ENCODE measurements at places on chromosomes 1 and 21.

DNA sequence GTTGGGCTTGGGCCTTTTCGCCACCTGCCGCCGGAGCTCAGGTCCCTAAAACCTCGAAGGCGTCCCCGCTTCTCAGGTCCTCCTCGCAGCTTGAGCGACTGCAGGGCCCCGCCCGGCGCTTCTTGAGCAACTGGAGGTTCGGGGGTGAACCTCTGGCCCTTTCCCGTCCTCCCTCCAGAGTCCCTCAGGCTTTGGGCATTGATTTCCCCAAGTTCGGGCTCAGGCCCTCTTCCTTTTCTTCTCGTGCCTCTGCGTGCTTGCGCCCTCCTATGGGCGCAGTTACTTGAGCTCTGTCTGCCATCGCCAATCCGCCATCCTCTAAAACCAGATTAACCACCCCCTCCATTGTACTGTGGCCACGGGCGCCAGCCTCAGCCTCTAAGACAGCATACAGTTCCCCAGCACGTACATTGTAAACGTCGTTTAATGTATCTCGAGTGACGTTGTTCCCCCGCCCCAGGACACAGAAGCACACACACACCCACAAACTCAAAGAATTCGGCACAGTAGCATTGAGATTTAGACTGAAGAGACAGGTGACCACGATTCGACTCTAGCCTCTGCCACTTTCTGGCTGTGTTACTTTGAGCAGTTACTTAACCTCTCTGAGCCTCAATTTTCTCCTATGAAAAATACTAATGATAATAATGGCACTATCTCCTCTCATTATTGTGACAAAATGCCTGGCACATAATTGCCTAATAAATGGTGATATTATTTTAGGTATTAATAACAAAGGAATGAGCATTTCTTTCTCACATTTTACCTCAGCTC is 22.6 kb downstream of the BTG2 start:
- DNase-seq, result no peak

GRCh38 chr1:221274373-221274772 is 395.1 kb downstream of the HLX start:
- no peak for DNase-seq

- no peak for DNase-seq
Measured at GRCh38 chr1:88537787-88538186, 146.3 kb upstream of the PKN2 start.

- DNase-seq, result no peak
Measured at GRCh38 chr21:45418301-45419071, 13.5 kb downstream of the COL18A1 start.

- DNase-seq, result no peak
Measured at GRCh38 chr21:36847189-36847588, 119.3 kb downstream of the HLCS start.

GRCh38 chr1:206635978-206636345 is 626 bp downstream of the DYRK3 start:
- no peak for DNase-seq

GRCh38 chr1:26789931-26790330 is 2.2 kb downstream of the PIGV start:
- no peak for DNase-seq

GRCh38 chr1:119647734-119648619 is at the start of gene ZNF697:
ZNF697 (minus strand) TSS chr1:119648266; CDS start chr1:119626100, 22,166 bp downstream.
- peak; percentile 21 for DNase-seq

DNA sequence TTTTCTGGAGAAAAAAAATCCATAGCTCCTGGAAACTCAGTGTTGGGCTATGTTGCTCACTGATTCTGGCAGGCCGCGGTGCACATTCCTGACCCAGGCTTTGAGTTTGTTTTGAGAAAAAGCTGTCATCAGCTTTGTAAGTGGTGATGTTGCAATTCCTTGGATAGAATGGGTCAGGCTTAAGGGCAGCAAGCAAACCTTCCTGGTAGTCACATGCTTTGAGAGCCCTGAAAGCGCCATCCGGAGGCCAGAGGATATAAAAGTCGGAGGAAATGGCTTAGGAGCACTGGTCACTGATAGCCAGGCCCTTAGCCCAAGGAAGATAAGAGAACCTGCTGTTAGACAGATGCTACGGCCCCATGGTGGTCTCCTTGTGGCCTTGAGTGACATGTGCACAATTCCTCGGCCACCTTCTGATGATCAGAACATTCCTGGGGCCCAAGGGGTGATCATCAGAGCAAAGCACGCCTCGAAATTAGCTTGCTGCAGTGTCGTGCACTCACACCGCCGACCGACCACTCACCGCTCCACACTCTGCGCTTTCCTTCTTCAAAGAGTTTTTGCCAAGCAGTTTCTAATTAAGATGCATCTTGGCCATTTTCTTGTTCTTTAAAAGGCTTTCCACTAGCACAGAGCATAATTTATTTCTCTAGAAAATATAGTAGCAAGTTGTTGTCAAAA is 78.6 kb downstream of the MAN1C1 start:
- DNase-seq, result no peak

- DNase-seq, result no peak
Measured at GRCh38 chr21:33374450-33375096, 28.6 kb upstream of the IFNGR2 start.

- no peak for DNase-seq
Measured at GRCh38 chr21:38913120-38913892, 107.6 kb downstream of the ETS2 start.

DNA sequence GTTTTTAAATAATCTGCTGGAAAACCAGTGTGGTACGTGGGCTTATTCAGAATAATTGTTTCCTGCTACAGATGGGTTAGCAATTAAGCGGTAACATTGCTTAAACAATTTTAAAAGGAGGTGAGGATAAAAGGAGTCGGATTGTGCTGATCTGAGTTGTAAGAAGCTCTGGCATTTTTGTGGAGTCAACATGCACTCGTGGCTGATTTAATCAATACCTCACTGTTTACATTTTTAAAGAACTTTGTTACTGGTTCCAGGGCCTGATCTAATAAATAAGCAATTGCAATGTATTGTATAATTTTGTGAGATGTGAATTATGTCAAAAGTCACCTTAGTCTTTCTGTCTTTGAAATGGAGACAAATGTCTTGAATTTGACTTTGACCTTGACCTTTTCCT is 474.0 kb downstream of the SETD4 start:
- no peak for DNase-seq

GRCh38 chr1:212971312-212971711 is 21.0 kb downstream of the VASH2 start:
- DNase-seq, result no peak

Data from stimulated activated CD8-positive, alpha-beta memory T cell treated with anti-CD3 and anti-CD28 coated beads, Interleukin-15, amount 100 ng/mL, for 24 hours (primary cell).